ENCODE measurements at places on chromosomes 12 and 14.
A peak's percentile ranks its signal among the peaks of the same experiment; 100 is the strongest.

DNA sequence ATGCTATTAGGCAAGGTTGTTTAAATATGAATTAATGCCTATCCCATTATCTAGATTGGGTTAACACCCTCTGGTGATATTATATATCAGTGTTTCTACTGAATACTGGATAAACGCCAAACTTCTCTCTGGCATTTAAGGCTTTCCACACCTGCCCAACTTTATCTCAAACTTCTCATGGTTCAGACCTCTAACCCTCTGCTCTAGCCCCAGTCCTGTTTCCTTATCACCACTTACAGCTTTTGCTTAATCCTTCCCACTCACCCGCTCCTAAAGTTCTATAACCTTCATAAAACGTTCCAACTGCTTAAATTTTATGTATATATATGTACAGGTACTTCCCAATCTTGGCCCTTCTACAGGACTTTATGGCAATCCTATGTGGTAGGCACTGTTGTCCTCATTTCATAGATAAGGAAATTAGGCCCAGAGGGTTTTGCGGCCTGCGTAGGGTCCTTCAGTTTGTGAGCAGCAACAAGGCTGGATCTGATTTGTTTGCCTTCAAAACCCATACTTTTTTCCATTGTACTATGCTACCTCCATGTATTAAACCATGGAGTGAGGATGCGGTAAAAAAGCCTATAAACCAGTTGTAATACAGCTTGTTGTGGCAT is 1.2 kb downstream of the LPCAT3 start:
- DNase-seq: no peak

- DNase-seq: peak; percentile 10
Measured at GRCh38 chr14:50741567-50741966, 73.5 kb upstream of the SAV1 start.

- peak; percentile 91 for DNase-seq
Measured at GRCh38 chr14:36661506-36662257, at the start of gene PAX9. Gene PAX9 (plus strand): TSS chr14:36661860. CDS start chr14:36662090, 230 bp downstream.

- no peak for DNase-seq
Measured at GRCh38 chr12:64933791-64934190, 109.3 kb downstream of the TBC1D30 start.

- DNase-seq: no peak
Measured at GRCh38 chr12:1130164-1130563, 139.1 kb downstream of the ERC1 start.

GRCh38 chr14:95885866-95886265 is 9.2 kb downstream of the TUNAR start:
- DNase-seq: no peak

DNA sequence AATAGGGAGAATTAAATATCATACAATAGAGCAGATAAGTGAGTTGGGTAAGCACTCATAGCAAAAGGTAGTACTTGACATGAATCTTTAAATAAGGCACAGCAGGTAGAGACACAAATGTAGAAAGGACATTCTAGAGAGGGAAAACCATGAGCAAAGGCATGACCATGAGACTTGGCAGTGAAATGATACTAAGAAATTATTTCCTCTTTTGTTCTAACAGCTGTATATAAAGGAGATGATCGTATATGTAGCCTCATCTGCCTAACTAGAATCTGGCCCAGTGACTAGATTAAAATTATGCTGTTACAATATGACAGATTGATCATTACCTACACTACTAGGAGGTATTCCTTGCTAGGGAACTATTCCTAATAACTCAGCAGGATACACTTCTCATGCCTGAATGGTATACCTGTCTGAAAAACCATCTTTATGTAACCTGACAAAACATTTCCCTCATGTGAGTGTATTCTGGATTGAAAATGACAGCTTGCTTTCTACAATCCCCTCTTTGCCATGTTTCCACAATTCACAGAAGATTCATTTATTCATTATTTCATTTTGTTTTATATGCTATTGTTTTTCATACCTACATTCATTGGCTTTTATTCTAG is 725.7 kb downstream of the C12orf50 start:
- no peak for DNase-seq

- DNase-seq: no peak
Measured at GRCh38 chr14:51889851-51890250, 29.4 kb downstream of the GNG2 start.

DNA sequence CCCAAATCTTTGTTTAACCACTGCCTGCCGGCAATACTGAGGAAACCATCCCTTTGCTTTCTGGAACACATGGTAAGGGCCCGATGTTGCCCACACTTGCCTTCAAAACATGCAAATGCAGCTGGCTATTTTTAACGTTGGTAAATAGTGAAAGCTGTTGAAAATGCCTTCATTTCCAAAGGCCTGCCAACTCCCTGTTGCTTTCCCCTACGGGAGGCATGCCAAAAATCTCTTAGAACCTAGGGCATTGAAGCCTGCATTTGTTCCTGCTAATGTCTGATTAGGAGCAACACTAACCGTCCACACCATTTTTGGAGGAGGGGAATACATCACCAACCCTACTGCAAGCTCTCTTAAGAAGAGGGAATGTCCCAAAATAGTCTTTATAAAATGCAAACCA is 152.6 kb upstream of the NOS1 start:
- no peak for DNase-seq

DNA sequence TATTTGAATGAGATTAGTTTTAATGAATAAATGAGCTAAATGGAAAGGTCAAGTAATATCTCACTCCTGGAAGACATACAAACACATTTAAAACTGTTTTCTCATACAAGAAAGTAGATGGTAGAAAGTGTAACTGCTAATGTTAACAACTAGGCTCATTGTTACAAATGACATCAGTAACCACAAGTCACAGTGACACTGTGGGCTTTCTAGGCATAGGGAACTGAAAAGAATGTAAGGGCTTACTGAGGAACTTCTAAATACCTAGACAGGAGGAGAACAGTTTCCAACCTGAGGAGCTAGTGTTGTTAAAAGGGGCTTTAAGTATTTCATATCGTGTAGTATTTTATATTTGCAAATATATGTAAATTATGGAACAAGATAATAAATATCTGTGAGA is 17.5 kb upstream of the ERGIC2 start:
- no peak for DNase-seq

- DNase-seq: peak; percentile 58
Measured at GRCh38 chr12:122126713-122127597, 47.1 kb downstream of the IL31 start.

- DNase-seq: no peak
Measured at GRCh38 chr12:78191611-78192010, 360.9 kb downstream of the NAV3 start.

DNA sequence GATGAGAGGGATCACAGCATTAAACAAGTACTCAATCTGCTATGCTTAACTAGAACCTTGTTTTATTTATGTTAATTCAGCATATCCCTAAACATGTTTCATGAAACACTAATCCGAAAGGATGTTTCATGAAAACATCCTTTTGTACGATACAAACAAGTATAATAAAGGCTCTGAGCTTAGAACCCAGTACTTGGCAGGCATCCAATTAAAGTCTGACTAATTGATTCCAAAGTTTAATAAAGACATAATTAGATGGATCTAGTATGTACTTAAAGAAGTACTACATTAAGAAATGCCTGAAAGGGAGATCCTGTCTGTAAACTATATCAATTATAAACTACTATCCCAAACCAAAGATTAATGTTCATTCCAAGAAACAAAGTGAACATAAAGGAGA is 51.8 kb downstream of the SCAF11 start:
- DNase-seq: no peak

DNA sequence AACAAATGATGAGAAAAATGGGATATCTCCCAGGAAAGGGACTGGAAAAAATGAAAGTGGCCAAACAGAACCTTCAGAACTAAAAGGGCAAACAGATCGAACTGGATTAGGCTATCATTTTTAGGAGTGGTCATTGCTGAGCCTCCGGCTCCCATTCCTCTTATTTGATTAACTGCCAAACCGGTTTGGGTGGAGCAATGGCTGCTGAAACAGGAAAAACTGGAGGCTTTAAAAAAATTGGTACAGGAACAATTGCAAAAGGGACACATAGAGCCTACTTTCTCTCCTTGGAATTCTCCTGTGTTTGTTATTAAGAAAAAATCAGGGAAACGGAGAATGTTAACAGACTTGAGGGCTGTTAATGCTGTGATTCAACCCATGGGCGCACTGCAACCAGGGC is 49.7 kb downstream of the TNFAIP2 start:
- DNase-seq: no peak

DNA sequence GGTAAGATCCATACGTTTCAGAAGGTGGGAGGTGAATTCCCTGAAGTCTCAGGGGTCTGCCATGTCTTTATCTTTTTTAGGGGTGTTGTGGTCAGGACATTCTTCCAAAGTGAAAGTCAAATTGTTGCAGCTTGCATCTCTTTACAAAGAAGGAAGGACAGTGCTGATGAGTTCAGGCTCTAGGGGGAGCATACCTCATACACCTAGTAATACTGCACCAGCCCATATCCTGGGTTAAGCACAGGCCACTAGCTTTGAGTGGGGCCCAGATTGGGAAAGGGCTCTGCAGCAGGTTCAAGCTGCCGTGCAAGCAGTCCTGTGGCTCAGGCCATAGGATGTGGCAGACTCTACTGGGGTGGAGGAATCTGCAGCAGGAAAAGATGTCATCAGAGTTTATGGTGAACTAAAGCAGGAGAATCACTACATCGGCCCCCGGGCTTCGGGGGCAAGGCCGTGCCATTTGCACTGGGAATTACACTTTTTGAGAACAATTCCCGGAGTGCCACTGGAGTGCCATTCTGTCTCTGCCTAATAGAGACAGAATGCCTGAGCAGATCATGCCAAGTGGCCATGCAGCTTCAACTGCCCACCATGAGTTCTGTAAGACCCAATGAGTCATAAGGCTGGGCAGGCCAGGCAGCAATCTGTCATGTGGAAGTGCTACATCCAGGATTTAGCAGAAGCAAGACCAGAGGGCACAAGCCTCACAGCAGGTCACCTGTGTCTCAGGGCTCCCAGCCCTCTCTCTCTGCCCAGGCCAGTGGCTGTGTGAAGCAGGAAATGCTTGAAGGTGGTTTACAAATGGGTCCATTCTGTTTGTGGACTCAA is 32.3 kb downstream of the DIO3 start:
- DNase-seq: no peak

DNA sequence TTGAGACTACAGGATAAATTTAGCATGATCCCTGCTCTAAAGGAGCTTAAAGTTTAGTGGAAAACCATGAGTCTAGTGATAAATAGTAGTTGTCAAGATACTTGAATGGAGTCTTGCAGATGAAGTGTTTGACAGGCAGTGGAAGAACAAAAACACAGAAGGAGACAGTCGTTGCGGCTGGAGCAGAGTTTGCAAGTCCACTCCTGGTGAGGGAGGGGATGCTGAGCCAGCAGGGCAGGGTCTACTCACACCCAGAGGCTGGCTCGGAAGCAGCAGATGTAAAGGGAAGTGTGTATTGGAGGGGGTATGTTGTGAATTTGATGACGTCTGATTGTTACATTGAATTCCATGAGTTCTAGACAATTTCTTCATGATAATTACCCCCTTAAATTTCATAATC is 61.3 kb downstream of the TRAF3 start:
- no peak for DNase-seq

- peak; percentile 77 for DNase-seq
Measured at GRCh38 chr14:105093038-105093430, 27.8 kb upstream of the GPR132 start.

DNA sequence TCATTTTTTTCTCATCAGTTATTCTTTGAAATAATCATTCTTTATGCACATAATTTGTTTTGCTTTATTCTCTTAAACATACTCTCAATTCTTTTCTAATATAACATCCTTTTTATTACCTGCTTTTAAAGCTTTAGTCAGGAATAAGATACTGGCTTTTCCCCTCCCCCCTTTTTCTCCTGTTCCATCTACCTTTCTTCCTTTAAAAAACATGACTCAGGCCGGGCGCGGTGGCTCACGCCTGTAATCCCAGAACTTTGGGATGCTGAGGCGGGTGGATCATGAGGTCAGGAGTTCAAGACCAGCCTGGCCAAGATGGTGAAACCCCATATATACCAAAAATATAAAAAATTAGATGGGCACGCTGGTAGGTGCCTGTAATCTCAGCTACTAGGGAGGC is 25.4 kb downstream of the HIF1A start:
- no peak for DNase-seq

DNA sequence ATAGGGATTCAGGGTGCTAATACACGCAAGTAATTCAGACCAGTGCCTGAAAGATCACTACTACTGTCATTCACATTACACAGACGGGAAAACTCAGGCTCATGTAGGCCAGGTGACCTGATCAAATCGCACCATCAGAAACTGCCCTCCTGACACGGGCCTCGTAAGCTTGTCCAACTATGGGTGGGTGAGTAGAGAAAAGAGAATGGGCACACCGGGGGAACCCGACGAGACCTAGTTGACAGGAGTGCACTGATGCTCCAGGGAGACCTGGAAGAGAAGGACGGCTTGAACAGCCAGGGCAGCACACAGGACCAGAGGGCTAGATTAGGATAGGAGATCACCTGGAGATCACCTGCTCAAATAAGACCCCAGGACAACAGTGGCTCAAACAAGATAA is 166.9 kb upstream of the DIO3 start:
- no peak for DNase-seq

- no peak for DNase-seq
Measured at GRCh38 chr14:90266441-90267154, 10.2 kb downstream of the PSMC1 start.

DNA sequence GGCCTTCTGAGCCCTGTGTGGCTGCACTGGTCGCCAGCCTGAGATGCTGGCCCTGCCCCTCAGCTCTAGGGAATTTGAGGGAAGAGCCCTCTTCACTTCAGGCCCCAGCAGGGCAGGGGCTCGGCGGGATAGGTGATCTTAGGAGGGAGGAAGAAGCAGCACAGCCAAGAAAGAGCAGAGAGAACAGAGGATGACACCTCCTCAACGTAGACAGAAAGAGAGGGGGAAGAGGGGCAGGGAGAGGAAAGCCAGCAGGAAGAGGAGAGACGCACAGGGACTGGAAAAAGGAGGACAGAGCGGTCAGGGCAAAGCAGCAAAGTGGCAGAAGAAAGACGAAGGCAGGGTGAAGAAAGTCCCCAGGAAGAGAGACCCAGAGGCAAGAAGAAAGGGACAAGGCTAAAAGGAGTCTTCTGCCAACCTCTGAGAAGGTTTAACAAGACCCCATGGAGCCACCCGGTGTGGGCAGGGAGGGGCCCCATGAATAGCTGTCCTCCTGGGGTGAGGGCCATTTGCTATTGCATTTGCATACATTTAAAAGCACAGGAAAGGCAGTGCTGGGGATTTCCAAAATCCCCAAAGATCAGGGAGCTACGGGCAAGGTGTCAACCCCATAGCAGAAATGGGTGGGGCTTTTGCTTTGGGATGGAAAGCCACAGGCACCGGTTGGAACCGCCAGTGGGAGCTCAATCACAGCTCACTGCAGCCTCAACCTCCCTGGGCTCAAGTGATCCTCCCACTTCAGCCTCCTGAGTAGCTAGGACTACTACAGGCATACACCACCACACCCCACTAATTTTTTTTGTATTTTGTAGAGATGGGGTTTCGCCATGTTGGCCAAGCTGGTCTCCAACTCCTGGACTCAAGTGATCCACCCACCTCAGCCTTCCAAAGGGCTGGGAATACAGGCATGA is 22.7 kb downstream of the CMKLR1 start:
- no peak for DNase-seq
